NCI-H1436 treated with DMSO at 0.1 percent for 48 hours (cell line): ENCODE measurements at places on chromosomes 13 and 19.

- no peak for DNase-seq
These were observed 45.7 kb upstream of the ZNF730 start for GRCh38 chr19:23071147-23071511.

- no peak for DNase-seq
These were observed 34.8 kb upstream of the C1QTNF9 start for GRCh38 chr13:24274452-24275021.

DNA sequence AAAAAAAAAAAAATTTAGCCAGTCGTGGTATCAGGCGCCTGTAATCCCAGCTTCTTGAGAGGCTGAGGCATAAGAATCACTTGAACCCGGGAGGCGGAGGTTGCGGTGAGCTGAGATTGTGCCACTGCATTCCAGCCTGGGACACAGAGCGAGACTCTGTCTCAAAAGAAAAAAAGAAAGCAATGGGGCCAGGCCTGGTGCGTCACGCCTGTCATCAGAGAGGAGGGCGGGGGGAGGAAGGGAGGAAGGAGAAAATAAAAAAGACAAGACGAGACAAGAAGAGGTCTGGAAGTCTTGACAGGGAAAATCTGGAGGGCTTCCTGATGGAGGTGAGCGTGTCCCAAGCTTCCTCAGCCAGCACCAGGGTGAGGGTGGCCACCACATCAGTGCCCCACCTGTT, 54.9 kb upstream of the PTPRS start:
- DNase-seq = no peak

DNA sequence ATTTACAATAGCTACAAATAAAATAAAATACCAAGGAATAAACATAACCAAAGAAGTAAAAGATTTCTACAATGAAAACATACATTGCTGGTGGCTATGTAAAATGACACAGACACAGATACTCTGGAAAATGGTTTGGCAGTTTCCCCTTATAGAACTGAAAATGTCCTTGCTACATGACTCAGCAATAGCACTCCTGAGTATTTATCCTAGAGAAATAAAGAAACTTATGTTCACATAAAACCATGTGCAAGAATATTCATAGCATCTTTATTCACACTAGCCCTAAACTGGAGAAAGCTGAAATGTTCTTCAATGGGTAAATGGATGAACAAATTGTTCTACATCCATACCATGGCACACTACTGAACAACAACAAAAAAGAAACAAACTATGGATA, 100.2 kb upstream of the RFC3 start:
- no peak for DNase-seq

DNA sequence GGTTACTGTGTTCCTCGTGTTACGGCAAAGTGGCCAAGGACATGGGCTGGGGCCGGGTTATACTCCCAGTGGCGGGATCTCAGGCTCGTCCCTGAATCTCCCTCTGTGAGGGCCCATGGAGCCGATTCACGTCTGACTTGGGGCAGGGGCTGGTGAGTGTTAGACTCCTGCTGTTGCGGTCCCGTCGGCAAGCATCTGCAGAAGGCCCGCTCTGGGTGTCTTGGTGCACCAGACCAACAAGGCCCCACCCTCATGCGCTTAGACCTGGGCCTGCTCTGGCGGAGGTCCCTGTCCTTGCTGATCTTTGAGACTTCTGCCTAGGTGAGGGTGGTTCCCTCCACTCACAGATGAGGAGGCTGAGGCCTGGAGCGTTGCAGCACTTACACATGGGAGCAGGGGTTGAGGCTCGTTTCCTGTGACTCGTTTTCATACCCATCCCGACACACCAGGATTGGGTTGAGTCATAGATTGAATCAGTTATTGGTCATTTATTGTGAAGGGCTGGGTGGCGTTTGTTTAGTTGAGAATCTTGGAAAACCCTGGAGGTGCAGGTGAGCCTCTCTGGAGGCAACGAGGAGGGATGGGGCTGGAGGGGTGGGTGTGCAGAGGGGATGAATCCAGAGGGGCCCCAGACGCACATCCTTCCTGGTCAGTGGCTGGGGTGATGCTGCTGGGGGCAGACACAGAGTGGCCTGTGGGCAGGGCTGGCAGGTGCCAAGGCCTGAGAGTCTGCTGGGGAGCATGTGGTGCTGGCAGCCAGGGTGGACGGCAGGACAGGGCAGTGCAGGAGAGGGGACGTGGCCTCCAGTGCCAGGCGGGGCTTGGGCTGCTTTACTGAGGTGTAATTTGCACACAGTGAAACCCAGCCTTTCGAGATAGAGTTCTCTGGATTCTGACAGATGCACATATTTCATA, 4.6 kb downstream of the EPN1 start:
- DNase-seq = no peak
